Effector memory CD8-positive, alpha-beta T cell (primary cell): ENCODE measurements at places on chromosomes 16 and 17.

GRCh38 chr16:46573834-46574159, 47.4 kb downstream of the SHCBP1 start:
- no peaks in the 10 kb centered on the region for H3K36me3 ChIP-seq
- no peak for DNase-seq
- peak overlapping the region; percentile 23 for H3K4me3 ChIP-seq
- H3K27me3 ChIP-seq, result no peaks in the 10 kb centered on the region
- no peak overlapping the region for H3K27ac ChIP-seq

GRCh38 chr16:10950393-10950792, 6.0 kb downstream of the CLEC16A start:
- no peaks in the 10 kb centered on the region for H3K27me3 ChIP-seq
- no peak overlapping the region for H3K27ac ChIP-seq
- H3K4me3 ChIP-seq, result no peak overlapping the region
- H3K36me3 ChIP-seq, result peaks cover 2% of the 10 kb centered on the region

- peaks cover 13% of the 10 kb centered on the region for H3K27me3 ChIP-seq
- peak overlapping the region; percentile 32 for H3K27ac ChIP-seq
- H3K4me1 ChIP-seq, result peaks cover 31% of the 10 kb centered on the region
- H3K4me3 ChIP-seq, result no peak overlapping the region
- H3K36me3 ChIP-seq, result no peaks in the 10 kb centered on the region
These were observed 7.0 kb downstream of the CUEDC1 start for GRCh38 chr17:57948169-57948554.

DNA sequence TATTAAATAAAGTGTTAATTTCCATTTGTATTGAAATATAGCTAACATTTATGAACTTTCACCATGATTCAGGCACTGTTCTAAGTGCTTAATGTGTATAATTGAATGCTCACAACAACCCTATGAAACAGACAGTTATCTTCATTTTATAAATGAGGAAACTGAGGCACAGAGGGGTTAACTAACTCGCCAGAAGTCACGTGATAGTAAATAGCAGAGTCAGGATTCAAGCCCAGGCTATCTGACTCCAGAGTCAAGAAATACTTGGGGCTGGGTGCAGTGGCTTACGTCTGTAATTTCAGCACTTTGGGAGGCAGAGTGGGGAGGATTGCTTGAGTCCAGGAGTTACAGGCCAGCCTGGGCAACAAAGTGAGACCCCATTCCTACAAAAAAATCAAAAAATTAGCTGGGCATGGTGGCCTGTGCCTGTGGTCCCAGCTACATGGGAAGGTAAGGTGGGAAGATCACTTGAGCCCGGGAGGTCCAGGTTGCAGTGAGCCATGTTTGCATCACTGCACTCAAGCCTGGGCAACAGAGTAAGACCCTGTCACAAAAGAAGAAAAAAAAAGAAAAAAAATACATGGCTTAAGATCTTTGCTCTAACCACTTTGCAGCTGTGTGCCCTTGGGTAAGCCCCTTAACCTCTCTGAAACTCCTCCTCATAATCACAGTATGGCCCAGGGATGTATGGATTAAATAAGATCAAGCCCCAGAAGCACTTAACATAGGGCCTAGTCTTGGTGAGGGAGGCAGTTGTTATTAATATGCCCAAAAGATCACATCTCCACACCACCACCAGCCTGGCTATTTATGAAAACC, 29.0 kb downstream of the WSB1 start:
- DNase-seq, result no peak
- no peaks in the 10 kb centered on the region for H3K27me3 ChIP-seq
- H3K27ac ChIP-seq, result no peak overlapping the region
- peaks cover 6% of the 10 kb centered on the region for H3K36me3 ChIP-seq
- no peaks in the 10 kb centered on the region for H3K4me1 ChIP-seq

GRCh38 chr16:75534560-75535205, 1.2 kb downstream of the CHST5 start:
- no peaks in the 10 kb centered on the region for H3K4me1 ChIP-seq
- H3K27me3 ChIP-seq, result no peaks in the 10 kb centered on the region
- H3K36me3 ChIP-seq, result no peaks in the 10 kb centered on the region

- H3K4me3 ChIP-seq, result no peak overlapping the region
- H3K27ac ChIP-seq, result no peak overlapping the region
- no peaks in the 10 kb centered on the region for H3K4me1 ChIP-seq
- H3K27me3 ChIP-seq, result peaks cover 6% of the 10 kb centered on the region
- no peak for DNase-seq
- H3K36me3 ChIP-seq, result no peaks in the 10 kb centered on the region
These were observed 173.4 kb downstream of the ZNF18 start for GRCh38 chr17:11823862-11824261.

GRCh38 chr16:72760581-72760980, 287.3 kb downstream of the ZFHX3 start:
- DNase-seq, result no peak
- H3K27me3 ChIP-seq, result no peaks in the 10 kb centered on the region
- H3K36me3 ChIP-seq, result no peaks in the 10 kb centered on the region
- no peaks in the 10 kb centered on the region for H3K4me1 ChIP-seq
- H3K4me3 ChIP-seq, result no peak overlapping the region

DNA sequence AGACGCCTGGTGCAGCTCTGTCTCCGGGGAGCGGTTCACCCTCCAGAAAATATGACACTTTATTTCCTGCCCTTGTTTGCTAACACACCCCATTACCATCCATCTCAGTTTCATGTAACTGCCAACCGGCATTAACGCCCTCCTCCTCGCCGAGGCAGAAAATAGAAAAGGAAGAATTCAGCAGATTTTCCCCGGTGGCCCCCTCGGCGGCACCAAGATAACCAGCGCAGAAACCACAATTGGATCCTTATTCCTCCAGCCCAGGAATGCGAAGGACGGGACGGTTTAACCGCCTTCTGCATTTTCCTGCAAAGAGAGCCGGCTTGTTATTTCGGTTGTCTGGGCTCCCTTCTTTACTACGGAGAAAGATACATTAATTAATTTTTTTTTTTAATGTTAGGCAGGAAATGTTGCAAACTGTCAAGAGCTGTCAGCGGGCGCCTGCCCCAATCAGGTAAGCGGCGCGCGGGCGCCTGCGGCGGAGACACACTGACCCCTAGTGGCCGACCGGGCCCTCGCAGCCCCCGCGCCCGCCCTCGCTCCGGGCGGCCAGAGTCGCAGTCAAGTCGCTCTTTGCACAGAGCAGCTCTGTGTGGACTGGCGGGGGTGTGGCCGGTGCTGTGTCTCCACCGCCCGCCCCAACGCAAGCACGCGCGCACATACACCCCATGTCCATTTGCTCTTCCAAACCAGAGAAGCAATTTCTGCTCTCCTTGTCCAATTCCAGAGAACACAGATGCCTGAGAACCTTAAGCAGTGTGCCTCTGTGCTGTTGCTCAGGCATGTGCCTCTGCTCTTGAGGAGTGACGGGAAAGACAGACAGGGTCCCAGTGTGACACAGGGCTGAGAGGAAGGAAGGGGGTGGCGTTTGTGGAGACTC, 53.6 kb downstream of the C17orf67 start:
- peaks cover 16% of the 10 kb centered on the region for H3K4me1 ChIP-seq
- peak overlapping the region; percentile 88 for H3K4me3 ChIP-seq
- H3K36me3 ChIP-seq, result no peaks in the 10 kb centered on the region
- peaks cover 9% of the 10 kb centered on the region for H3K27me3 ChIP-seq

GRCh38 chr16:54066451-54067105, 220.0 kb downstream of the IRX3 start:
- no peak overlapping the region for H3K27ac ChIP-seq
- H3K4me3 ChIP-seq, result no peak overlapping the region
- H3K4me1 ChIP-seq, result peaks cover 5% of the 10 kb centered on the region
- no peaks in the 10 kb centered on the region for H3K27me3 ChIP-seq
